ENCODE measurements at places on chromosomes 2 and 18. TPM values are rescaled to one million over a fixed set of nuclear protein-coding genes. Genes with fewer than 3 reads are reported as not detected.
A peak's percentile ranks its signal among the peaks of the same experiment; 100 is the strongest.

The CSRNP3 gene
- total RNA-seq: not detected

The MRPL33 gene
- 75.8 TPM for total RNA-seq

The SLC5A7 gene
- total RNA-seq: not detected

The DUSP28 gene
- 1.8 TPM for total RNA-seq

The GAREM1 gene
- 0.40 TPM for total RNA-seq

The CFC1 gene
- total RNA-seq: not detected

The VWC2L gene
- not detected for total RNA-seq

The KCNK3 gene
- total RNA-seq: not detected

The PIK3C3 gene
- total RNA-seq: 43.0 TPM

The FAM237A gene
- not detected for total RNA-seq

The IL36RN gene
- not detected for total RNA-seq

The NPAS2 gene
- 9.8 TPM for total RNA-seq

The TRIP12 gene
- total RNA-seq: 258 TPM

DNA sequence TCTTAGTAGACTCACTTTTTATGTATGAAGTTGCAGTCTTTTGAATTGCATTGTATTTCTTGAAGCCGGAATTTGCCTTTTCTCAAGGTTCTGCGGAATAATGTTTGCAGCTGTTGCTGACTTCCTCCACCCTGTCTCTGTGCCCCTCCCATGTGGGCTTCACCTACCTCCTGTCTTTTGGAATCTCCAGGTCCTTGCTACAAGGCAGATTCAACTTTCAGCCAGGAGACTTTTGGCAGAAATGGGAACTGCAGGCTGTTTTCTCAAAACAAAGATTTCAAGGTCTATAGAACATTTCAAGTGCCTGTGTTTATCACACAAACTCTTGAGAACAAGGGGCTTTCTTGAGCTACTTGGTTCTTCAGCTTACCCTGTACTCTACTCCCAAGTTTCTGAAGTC, 25.6 kb downstream of the ZNF236 start:
- no peak for DNase-seq

- DNase-seq: no peak
Measured at GRCh38 chr2:149160701-149161217, 122.3 kb downstream of the LYPD6B start.

DNA sequence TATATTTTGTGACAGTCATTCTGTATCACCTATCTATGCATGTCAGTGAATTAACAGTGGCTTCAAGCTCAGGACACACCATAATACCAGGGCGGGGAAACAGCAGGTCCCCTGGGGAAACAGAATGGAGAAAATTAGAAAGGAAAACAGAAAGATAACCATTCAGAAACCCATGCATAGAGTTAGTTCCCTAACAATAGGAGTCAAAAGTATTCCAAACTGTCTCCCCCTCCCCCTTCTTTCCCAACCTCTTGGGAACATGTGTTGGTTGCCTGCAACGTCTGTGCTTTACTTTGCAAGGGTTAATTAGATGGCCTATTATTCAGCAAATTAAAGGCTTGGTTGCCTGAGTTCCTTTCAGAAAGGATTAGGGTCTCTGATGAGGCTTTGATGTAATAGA, 176.4 kb downstream of the MYO3B start:
- no peak for DNase-seq

GRCh38 chr2:126378176-126378575, 277.8 kb upstream of the GYPC start:
- DNase-seq: no peak

DNA sequence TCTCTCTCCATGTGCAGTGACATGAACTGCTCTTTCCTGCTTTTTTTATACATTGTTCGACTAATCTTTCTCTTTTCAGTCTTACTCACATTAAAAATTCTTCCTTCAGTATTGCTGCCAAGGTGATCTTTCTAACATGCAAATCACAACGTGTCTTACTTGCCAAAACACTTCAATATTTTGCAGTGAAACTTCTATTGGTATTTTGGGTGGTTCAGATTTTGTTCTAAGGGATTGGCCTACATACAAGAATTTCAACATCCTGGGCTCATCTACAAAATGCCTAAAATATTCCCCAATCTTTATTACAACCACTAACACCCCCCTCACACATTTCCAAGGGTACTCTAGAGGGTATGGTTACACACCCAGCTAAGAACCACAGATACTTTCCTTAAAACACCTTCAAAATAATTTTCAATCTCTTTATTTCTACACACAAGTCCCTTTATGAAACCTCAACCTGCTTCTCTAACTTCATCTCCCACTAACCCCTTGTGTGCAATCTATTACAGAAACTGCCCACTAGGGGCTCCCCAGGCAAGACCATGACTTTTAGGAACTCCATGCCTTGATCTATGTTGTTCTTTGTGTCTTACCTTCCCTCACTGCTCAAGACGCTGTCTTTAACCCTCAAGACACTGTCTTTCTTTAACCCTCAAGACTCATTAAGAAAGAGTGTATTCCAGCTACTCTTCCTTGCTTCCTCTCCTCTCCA, 50.9 kb downstream of the COL3A1 start:
- no peak for DNase-seq

DNA sequence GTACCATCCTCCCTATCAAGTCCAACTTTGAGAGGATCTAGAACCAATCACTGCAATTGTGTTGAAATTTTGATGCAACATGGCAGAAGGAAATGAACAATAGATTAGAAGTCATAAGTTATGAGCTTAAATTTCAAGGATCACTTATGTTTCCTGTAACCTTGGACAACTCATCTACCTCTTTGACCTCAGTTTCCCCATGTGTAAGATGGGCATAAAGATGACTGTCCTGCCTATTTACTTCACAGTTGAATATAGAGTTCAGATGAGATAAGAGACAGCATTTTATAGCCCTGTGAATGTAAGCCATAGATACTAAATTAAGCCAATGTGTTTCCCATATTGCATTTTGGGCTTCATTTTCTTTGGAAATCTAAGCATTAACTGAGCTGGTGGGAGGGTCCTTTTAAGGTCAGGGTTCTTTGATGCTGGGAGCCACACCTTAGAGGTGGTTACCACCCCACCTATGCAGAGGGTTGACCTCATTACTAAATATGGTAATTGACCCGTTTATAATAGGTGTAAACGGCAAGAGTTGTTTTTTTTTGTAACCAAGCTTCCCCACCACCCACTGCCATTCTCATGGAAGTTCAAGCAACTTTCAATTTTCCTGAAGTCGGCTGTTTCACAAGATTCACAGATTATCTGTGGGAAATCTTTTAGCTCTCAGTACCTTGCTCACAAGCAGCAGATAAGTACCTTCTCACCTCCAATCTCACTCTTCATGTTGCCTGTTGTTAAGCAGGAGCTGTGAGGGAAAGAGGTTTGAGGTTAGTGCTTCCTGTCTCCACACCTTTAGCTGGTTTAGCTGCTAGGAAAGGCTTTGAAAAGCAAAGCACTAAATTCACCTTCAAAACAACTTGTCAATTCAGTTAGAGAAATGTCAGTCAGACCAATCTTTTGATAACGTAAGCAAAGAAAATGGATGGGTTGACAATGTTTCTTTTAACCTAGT, 13.3 kb downstream of the CD28 start:
- no peak for DNase-seq

GRCh38 chr18:987325-988186, 82.9 kb downstream of the ADCYAP1 start:
- DNase-seq: peak; percentile 85

GRCh38 chr2:60818272-60818671, 62.2 kb downstream of the PAPOLG start:
- no peak for DNase-seq

GRCh38 chr18:75173125-75173432, 35.9 kb downstream of the PTGR3 start:
- DNase-seq: no peak

GRCh38 chr2:178523596-178524134, 43.4 kb downstream of the PLEKHA3 start:
- DNase-seq: no peak

DNA sequence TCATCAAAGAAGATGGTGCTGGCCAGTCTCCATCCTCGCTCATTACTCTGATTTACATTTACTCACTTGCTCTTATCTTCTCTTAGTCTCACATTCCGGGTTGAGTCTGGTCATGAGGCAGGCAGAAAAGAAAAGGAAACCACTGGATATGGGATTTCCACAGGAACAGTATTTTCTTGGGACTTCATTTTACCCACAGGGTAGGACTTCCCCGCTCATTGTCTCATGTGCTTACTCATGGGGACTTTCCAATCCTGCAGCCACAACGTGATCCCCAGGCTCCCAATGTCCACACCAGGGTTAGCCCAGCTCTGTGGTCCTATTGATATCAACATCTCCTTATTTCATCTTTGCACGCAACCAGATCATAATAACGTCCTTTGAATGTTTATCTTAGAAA, 373.8 kb downstream of the TMEM182 start:
- DNase-seq: no peak

DNA sequence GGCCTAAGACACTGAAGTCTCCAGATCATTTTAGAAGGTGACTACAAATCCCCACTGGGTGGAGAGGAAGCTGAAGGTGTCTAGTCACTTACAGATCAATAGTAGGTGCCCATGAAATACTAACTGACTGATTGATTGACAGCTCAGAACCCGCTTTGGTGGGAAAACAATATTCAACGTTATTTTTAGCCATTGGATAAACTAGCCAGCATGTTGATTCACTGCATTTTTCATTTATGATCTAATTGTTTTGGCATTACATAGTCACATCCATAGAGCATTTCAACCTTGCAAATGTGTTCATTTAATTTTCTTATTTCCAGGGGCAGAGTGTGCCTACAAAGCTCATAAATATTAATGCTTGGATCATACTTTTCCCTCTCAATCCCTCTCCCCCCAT, 162.3 kb downstream of the MREG start:
- DNase-seq: no peak

- no peak for DNase-seq
Measured at GRCh38 chr2:53247956-53248735, 519.5 kb upstream of the CHAC2 start.

DNA sequence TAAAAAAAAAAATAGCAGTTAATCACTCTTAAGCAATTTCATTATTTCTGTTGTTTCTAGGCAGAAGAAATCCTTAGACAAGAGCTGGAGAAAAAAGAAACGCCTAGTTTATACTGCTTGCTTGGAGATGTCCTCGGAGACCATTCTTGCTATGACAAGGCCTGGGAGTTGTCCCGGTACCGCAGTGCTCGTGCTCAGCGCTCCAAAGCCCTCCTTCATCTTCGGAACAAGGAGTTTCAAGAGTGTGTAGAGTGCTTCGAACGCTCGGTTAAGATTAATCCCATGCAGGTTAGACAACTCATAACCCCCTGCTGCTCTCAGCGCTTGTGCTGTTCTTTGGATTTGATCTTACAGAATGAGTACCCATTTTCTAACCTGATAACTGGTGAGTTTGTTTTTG, 130.4 kb downstream of the TTC27 start:
- no peak for DNase-seq

DNA sequence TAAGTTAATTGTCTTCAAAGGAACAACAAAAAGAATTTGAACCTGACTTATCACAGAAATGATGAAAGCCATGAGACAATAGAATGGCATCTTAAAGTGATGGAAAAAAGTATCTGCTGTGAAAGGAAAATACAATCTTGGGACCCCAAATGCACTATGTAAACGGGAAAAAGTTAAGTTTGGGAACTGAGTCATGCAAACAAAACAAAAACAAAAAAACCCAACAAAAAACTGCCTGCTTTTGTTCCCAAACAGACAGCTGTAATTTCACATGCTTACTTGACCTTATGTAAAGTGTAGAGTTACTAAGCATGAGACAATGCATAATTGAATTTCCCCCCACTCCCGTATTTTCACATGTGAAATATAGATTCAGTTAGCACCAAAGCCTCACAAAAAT, 122.1 kb upstream of the RBMS1 start:
- no peak for DNase-seq

DNA sequence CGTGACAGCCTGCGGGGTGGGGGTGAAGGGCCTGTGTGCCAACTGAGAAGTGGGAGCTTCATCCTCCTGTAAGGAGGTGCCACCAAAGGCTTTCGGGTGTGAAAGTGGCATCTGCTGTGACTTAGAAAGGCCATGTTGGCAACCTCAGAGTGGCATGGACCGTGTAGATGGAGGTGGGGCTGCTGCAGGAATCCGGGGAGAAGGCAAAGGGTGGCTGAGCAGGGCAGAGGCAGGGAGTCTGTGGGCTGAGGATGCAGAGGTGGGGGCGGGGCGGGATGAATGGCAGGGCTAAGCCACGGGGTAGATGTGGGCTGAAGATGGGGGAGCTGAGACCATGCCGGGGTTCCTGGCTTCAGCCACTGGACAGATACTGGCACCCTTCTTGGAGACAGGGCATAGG, 28.2 kb downstream of the TOGARAM2 start:
- DNase-seq: no peak

GRCh38 chr2:136356125-136357006, 238.4 kb upstream of the CXCR4 start:
- no peak for DNase-seq

GRCh38 chr2:55511508-55512124, 7.9 kb upstream of the CFAP36 start:
- no peak for DNase-seq

DNA sequence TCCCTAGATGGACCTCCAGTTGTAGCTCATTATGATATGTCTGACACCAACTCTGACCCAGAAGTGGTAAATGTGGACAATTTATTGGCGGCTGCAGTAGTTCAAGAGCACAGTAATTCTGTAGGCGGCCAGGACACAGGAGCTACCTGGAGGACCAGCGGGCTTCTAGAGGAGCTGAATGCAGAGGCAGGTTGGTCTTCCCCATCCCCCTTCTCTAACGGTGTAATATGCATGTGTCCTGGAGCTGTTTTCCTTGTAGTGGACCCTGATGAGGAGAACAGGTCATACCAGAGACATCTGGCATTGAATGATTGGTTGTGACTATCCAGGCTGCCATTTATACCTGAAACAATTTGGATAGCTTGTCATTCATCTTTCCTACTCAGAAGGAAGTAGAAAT, 135.8 kb downstream of the HAUS1 start:
- DNase-seq: no peak

DNA sequence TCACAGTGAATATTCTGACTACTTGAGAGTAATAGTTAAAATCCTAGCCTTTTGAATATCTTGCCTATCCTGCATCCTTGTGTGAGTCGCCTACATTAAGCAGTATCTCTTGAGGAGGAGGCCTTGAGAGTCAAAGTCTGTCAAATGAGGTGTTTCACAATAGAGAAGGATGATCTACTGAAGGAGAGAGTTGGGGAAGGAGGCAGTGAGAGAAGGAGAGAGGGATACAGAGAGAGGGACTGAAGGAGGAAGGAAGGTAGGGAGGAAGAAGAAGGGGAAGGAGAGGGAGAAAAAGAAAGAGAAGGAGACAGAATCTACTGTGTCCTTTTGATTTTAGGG, 123.6 kb upstream of the CYP26B1 start:
- DNase-seq: no peak

GRCh38 chr2:162123806-162124758, 28.0 kb downstream of the GCG start:
- DNase-seq: peak; percentile 24

- no peak for DNase-seq
Measured at GRCh38 chr18:45825258-45826044, at the start of gene SIGLEC15. SIGLEC15 (plus strand) TSS chr18:45825675; CDS start chr18:45825729, 54 bp downstream.
